Lower lobe of right lung (tissue), 2 donors: ENCODE measurements at places on chromosomes 11 and 22. TPM values are rescaled to one million over a fixed set of nuclear protein-coding genes. Genes with fewer than 3 reads are reported as not detected.

GRCh38 chr11:69262918-69263735 is 30.8 kb upstream of the MYEOV start:
- DNase-seq = no peak

- DNase-seq = peak; percentile 72
Observed at GRCh38 chr11:72091292-72091691, 10.6 kb downstream of the LRRC51 start.

The DTX4 gene
- 51.7 TPM for total RNA-seq

DNA sequence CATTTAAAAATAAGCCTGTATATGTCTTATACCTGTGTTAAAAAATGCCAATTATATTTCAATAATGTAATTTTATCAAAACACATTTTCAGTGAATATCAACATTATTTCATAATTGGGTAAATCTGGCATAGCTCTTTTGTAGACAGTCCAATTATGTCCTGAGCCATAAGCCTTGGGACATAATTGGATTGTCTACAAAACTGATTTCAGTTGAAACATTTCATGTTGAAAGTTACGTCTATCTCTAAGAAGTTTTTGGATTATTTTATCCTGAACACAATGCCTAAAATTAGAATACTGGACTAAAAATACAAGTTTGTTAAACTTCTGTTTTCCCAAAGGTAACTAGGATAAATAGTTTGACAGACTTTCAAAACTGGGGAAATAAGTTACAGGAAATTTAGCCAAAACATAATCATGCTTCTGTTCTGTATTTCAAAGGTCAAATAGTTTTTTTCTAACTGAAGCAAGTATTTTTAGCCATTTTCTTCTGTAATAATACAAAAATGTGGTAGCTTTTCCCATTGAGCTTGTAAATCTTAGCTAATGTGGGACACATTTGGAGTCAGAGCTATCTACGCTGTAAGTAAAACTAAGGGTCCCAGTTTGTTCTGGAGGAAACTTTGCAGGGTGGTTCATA is 100.7 kb upstream of the BIRC3 start:
- no peak for DNase-seq

The NXPE4 gene
- not detected for total RNA-seq

DNA sequence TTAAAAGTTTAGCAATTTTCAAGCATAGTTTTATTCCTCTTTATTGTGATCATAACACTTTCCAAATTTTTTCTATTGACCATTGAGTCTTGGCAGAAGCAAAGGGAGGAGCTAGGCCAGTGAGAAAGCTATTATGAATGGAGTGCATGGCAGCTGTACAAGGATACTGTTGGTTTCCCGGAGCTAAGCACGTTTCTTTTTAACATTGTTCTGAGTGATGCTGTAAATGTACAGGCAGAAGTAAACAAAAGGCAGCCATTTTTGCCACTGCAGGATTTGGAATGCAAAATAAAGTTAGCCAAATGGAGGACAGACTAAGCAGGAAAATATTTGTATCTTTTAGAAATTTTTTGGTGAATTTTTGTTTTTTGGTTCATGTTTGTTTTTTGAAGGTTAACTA is 16.2 kb downstream of the CBL start:
- DNase-seq = no peak

- DNase-seq = peak; percentile 77
Observed at GRCh38 chr22:36156515-36157419, 3.8 kb downstream of the APOL3 start.

The MRGPRE gene
- not detected for total RNA-seq

GRCh38 chr22:21681566-21682370 is 16.0 kb downstream of the PPIL2 start:
- DNase-seq = no peak

GRCh38 chr11:10674440-10674855 is 19.1 kb downstream of the IRAG1 start:
- DNase-seq = no peak

GRCh38 chr11:133172349-133172748 is 360.0 kb downstream of the OPCML start:
- DNase-seq = no peak

DNA sequence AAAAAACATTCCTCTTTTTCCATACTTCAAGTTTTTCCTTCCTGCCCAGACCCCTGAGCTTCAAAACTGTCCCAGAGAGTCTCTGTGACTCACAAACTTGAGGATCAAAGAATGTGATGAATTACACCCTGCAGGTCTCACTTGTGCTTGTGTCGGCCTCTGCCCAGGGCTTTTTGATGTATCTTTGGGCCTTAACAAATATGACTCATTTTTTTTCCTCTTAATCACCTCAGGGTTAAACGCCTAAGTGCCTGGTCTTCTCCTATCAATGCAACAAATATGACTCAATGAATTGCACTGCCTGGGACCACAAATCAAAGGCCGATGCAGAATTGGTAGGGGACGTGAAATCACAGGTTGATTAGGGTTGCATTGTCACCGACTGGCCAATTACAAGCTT is 267.7 kb downstream of the LARGE1 start:
- no peak for DNase-seq

GRCh38 chr11:13908535-13908934 is 54.0 kb upstream of the SPON1 start:
- no peak for DNase-seq

The PTPRCAP gene
- total RNA-seq = 15.7 TPM

The SAMM50 gene
- total RNA-seq = 28.5 TPM

DNA sequence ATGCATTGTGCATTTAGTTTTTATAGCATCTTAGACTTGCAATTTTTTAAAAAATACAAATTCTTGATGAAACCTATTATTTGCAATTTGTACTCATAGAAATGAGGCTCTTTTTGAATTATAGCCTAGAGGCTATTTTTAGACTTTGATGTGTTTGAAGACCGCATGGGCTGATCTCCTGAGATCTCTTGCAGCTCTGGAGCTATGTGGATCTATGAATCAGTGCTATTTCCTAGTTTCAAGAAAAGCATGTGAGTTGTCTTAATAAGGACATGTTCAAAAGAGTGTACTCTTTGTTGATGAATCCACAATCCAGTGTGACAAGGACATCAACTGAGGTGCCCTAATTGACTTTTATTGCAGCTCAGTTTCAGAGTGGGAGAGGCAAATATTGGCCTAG is 620.5 kb downstream of the ETS1 start:
- no peak for DNase-seq

- peak; percentile 28 for DNase-seq
Observed at GRCh38 chr22:20089226-20089976, 9.4 kb downstream of the DGCR8 start.

GRCh38 chr22:49197986-49198704 is 629.5 kb downstream of the BRD1 start:
- no peak for DNase-seq

DNA sequence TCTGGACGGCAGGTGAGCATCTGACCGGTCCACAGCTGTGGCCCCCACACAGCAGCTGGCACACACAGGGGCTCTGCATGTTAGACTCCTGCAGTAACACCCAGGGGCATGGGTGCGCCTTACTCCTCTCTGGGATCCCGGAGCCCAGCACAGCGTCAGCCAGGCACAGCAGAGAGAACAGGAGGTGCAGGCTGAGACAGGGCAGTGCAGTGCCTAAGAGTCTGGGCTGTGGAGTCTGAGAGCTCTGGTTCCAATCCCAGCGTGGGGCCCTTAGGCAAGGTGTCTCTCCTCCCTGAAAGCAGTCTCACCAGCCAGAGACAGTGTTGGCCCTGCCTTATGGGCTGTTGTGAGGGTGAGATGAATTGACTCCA is 2.3 kb downstream of the NUDT8 start:
- DNase-seq = no peak

- no peak for DNase-seq
Observed at GRCh38 chr11:72173291-72173690, 18.6 kb upstream of the FOLR1 start.

- no peak for DNase-seq
Observed at GRCh38 chr11:94649964-94650623, 82.9 kb downstream of the PIWIL4 start.

DNA sequence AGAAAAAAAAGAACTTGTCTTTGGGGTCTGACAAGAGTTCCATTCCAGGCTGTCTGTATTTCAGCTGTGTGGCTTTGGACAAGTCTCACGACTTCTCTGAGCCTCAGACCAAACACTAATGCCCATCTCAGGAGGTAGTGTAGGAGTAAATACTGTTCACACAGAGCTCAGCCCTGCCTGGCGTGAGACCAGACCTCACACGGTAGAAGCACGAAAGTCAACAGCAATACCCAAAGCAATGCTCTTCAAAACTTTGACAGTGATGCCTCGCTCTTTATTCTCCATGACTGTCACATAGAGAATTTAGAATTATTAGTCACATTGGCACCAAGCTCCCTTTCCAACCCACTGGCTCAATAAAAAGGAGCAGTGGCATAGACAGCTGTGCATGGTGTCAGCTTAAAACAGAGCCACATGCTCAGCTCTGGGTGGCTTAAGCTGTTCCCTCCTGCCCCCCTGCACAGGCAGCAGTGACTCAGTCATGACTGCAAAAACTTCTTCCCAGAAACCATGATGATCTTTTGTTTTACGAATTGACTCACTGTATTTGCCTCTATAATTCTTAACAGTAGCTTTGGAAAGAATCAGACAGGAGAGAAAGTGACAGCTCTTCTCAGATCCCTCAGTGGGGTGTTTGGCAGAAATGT is 74.0 kb upstream of the PHF21B start:
- DNase-seq = no peak

DNA sequence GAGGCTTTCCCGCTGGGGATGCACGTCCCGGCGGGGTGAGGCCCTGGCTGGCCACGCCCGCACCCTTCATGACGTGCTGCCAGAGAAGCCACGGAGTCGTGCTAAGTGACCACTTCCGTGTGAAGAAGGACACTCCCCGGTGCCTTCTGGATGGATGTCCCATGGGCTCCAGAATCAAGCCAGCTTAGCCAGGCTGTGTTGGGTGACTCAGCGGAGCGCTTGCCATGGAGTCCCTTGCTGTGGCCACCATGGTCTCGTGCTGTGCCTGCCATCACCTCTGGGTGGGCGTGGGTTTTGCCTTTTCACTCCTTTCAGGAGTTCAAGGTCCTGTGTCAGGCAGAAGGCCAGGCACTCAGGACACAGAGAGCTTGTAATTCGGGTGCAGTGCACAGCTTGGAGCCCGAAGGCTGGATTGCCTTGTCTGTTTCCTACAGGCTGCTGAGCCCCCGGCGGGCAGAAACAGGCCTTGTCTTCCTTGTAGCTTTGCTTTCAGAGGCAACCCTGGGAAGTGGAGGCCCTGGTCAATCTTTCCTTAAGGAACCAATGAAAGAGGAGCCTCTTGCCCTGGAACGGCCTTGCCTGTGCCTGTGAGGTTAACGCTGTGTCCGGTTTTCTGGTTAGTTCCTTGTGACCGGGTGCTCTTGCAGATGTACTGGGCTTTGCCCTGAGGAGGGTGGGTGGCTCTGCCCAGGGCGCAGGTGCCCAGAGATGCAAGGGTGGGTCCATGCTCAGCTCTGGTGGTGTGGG is 268.6 kb downstream of the TBC1D22A start:
- DNase-seq = peak; percentile 38

- no peak for DNase-seq
Observed at GRCh38 chr11:114078423-114078822, 18.9 kb downstream of the ZBTB16 start.

DNA sequence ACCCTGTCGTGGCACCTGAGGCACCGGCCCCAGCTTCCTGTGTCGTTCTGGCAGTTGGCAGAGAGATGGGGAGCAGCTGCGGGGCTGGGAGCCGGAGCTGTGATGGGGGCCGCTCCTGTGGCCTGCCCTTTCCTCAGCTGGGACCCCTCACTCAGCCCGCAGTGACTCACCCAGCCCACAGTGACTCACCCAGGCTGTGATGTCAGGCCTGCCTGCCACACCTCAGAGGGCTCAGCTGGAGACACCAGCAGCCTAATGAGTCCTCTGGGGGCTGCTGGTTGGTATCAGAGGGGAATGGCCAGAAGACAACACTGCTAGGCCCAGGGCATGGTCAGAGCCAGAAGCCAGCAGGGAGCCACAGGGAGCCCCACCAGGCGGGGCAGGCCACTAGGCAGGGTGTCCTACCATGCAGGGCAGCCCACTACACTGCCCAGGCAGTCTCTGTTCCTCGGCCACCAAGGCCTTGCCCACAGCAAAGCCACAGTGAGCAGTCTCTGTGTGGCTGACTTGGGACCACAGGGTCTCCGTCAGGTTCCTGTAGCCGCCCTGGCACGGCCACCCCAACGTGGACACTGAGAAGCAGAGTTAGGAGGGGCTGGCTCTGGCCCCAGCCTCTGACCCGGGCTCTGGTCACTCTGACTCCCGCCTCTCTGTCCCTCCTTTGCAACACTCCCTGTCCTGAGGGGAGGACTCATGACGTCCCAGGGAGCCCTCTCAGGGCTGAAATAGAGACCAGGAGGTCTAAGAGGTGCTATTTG is 4.2 kb upstream of the FXYD2 start:
- peak; percentile 46 for DNase-seq

GRCh38 chr11:72773291-72773690 is 20.6 kb downstream of the STARD10 start:
- no peak for DNase-seq

The GVQW3 gene
- 3.3 TPM for total RNA-seq

GRCh38 chr11:119422809-119423508 is at the start of gene THY1:
TSS of gene THY1 (minus strand) at chr11:119423172. CDS start at chr11:119420905, 2,267 bp downstream.
- DNase-seq = no peak

DNA sequence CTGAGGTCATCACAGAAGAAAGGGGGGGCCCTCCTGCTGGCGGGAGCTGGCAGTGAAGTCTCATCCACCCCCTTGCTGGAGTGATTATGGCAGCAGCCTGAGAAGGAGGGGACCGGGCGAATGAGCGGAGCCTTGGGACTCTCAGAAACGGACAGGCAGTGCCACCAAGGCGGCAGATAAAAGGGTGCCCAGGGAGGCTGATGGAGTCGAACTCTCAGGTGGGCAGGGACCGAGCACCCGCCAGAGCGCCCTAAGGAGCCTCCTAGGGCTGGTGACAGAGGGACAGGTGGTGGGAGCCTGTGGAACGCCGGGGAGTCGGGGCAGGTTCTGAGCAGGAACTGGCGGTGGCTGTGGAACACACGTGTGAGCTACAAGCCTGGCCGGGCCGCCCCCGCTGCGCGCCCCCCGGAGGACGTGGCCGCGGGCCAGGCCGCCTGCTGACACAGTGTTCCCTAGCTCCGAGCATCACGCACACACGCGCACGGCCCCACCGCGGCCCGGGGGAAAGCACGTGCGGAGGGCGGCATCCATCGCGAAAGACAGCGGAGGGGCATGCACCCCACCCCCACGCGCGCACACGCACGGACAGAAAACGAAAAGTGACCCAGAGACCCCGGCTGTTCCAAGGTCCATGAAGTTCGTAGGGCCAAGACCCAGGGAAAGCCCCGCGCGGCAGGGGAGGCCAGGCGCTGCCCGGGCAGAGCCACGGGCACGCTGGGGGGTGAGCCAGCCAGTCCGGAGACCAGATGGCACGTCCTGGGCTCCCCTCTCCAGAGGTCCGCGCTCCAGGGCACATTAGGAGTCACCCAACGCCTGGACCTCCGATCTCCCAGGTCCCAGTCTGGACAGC is 1.0 kb downstream of the VWCE start:
- DNase-seq = peak; percentile 55

The RIBC2 gene
- total RNA-seq = 2.6 TPM
